ENCODE measurements at places on chromosomes 1 and 21. TPM values are rescaled to one million over a fixed set of nuclear protein-coding genes. Genes with fewer than 3 reads are reported as not detected.

OR14K1 gene
- total RNA-seq, result not detected

KISS1 gene
- total RNA-seq, result not detected

LAMC2 gene
- 0.16 TPM for total RNA-seq

ARMH1 gene
- 2.8 TPM for total RNA-seq

KIF26B gene
- total RNA-seq, result 31.7 TPM

DEPDC1 gene
- 4.2 TPM for total RNA-seq

TMEM200B gene
- total RNA-seq, result 0.94 TPM

IFI44 gene
- total RNA-seq, result 57.1 TPM

MYBPH gene
- not detected for total RNA-seq

CD1D gene
- total RNA-seq, result 1.6 TPM

SPRR2A gene
- not detected for total RNA-seq

SPAG17 gene
- total RNA-seq, result 0.78 TPM

IGSF9 gene
- 5.9 TPM for total RNA-seq

DNA sequence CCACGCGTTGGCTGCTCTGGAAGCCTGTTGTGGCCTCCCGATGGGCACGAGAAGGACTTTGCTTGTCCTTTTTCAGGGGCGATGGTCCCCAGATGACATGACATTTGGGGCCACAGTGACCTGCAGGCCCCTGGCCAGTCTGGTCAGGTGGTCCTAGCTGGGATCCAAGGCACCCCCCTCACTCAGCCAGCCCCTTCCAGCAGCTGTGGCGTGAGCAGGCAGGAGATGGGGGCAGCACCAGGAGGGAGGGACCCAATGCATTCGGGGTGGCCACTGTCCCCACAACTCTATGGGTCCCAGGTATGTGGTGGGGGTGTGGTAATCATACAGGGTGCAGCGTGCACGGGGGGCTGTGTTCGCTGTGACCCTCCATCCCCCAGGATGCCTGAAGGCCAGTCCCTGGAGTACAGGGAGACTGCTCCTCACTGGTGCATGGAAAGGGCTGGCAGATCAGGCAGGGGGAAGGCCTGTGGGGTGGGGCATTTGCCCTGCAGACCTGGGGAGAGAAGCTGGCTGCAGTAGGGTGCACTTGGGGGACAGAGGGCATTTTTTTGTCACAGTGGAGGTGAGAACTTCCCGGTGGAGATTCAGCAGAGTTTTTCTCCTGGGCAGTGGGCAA, 31.7 kb downstream of the WNT3A start:
- no peak for DNase-seq

DNA sequence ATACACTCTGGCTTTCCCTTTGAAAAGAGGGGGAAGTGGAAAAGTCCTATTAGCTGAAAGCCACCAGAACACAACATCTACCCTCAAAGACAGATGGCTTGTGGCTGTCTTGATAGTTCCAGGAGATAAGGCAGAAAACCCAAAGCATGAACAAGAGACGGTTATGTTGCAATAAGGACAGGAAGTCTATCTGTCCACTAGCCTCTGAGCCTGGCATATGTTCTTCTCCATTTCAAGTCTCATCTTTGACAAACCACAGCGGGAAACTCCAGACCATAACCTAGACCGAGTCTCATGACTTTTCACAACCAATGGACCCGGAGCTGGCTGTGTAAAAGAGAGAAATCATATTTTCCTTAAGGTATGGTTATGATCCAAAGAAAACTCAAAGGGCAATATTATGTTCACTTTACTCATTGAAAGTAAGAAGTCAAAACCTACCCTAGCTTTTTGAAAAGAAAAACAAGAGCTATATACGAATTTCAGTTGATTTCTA, 33.8 kb downstream of the DUSP10 start:
- DNase-seq, result no peak

DNA sequence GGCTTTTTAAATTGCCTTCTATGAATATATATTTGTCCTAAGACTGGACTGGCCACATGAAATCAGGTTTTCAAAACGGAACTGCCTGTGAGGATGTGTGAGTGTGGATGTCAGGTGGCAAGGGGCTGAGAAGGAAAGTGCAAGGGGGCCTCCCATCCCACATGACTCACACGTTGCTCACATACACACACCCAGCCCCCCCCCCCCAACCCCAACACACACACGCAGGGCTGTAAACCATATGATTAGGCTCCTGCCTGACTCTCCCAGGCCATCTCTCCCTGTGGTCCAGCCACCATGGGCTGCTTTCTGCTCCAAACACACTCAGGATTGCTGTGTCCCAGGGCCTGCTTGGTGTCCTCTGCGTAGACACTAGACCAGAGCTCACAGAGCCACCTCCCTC, 22.4 kb downstream of the DEGS1 start:
- no peak for DNase-seq

DNA sequence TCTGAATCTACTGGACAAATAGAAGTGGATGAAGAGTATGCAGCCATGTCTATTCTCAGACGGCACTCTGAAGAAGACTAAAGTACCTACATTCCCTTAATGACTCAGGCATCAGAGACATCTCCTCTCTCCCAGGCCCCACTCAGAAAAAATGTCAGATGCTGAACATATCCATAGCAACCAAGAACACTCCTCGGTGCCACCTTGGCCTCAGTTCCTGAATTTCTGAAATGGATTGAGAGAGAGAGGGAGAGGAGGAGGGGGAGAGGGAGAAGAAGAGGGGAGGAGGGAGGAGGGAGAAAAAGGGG, 16.0 kb upstream of the OVAAL start:
- no peak for DNase-seq

DNA sequence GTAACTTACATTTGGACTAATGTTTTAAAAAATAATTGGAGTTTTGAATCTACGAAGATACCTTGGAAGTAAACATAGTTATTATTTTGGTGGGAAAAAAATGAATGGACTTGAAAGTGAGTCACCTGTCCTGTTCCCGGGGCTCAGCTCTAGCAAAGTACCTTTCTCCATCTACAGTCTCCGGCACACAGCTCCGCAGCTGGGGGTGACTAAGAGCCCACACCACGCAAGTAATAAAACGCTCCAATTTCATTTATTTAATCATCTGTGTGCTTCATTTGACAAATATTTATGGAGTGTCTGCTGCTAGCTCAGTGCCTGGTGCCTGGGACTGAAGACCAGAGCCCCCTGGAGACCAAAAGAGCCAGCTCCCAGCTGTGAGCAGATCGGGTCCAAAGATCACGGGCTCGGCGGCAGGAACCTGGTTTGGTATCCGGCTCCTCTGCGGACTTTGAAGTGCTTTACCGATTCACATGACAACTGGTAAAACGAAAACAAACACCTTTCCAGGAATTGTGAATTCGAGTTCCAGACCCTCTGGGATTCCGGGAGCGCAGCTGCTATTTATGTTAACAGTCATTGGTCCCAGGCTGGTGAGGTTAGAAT, 1.7 kb upstream of the RIPK4 start:
- no peak for DNase-seq

- DNase-seq, result no peak
Observed at GRCh38 chr1:214471458-214471857, 79.9 kb downstream of the PTPN14 start.

DNA sequence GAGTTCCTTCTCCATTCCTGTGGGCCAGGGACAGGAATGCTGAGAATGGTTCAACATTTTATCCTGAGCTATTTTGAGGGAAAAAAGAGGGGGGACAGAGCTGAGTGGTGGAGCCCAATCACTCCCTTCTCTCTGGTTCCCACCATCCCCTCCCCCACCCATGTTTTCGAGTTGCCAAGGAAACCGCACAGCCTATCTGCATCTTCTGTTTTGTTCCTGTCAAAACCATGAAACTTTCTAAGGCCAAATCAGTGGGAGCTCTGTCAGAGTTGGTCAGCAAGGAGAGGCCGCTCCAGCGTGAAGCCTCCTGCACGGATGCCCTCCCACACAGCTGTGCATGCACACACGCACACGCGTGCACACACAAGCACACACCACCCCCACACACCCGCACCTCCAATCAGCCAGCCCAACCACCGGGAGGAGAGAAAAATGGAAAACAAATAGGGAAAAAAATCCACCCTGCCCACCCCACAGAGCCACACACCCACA, 54.5 kb upstream of the ATP2B4 start:
- no peak for DNase-seq

- no peak for DNase-seq
Observed at GRCh38 chr1:50779801-50780200, 180.3 kb downstream of the FAF1 start.

GRCh38 chr1:19877821-19878636, 4.2 kb upstream of the OTUD3 start:
- no peak for DNase-seq

- no peak for DNase-seq
Observed at GRCh38 chr1:39427912-39428311, 63.5 kb upstream of the BMP8A start.

DNA sequence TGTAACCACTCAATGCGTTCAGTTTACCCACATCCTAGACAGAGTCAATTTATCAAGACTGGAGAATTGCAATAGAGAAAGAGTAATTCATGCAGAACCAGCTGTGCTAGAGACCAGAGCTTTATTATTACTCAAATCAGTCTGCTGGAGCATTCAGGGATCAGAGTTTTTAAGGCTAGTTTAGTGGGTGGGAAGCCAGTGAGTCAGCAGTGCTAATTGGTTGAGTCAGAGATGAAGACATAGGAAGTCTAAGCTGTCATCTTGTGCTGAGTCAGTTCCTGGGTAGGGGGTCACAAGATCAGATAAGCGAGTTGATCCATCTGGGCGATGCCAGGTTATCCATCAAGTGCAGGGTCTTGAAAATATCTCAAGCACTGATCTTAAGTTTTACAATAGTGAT, 499.6 kb downstream of the MRPL39 start:
- DNase-seq, result no peak

DNA sequence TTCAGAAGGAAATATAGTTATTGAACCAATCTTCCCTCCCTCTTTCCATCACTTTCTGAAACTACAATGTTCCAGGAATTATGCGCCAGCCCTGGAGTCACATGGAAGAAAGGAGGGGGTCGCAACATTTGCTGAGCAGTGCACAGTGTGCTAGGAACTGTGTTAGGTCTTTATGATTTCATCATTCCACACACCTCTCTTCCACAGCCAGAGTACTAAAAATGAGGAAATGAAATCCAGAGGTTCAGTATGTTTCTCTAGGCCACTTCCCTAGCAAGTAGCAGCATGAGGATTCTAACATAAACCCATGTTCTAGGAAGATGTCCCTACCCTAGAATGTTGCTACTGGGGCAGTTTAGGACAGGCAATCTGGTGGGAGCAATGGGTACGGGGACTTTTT, 158.1 kb downstream of the SLC45A1 start:
- no peak for DNase-seq

- no peak for DNase-seq
Observed at GRCh38 chr1:178645157-178645807, 79.8 kb upstream of the RALGPS2 start.

GRCh38 chr1:46549697-46550681, 1.5 kb downstream of the KNCN start:
- DNase-seq, result peak; percentile 43

GRCh38 chr1:28127617-28128257, 39.3 kb upstream of the EYA3 start:
- no peak for DNase-seq

GRCh38 chr1:20074055-20074724, 4.2 kb downstream of the PLA2G5 start:
- DNase-seq, result no peak

DNA sequence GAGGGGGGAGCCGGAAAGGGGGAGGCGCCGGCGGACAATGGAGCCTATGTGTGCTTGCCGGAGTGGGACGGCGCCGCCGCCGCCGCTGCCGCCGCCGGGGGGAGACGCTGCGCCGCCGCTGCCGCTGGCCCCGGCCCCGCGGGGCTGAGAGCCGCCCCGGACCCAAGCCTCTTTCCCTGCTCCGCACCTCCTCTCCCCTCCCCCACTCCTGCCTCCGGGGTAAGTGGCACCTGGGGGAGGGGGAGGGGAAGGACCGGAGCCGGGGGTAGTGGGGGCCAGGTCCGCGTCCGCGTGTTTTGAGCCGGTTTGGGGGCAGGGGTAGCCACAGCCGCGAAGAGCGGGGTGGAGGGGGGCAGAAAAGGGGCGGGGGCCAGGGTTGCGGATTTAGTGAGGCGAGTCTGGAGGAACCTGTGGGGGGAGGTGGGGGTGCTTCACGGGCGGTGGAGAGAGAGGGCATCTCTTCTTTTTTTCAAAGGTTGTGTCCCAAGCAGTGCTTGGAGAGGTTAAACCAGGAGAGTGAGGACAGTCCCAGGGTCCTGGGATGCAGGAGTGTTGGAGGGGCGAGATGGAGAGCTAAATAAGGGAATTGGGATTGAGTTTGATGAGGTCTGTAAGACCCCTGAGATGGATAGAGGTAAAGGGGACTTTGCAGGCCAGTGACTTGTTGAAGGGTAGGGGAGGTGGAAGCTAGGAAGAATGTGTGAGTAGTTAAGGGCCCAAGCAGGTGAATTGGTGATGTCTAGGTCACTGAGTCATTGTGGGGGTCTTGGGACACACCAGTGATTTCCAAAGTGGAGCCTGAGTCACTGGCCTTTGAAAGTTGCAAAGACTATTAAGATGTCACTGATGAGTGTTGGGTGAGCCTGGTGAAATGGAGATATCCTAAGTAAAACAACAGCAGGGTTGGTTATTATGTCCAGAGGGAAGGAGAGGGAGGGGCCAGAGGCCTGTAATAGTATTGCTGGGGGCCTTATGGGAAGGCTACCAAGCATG, 59.1 kb downstream of the BCL9 start:
- no peak for DNase-seq

DNA sequence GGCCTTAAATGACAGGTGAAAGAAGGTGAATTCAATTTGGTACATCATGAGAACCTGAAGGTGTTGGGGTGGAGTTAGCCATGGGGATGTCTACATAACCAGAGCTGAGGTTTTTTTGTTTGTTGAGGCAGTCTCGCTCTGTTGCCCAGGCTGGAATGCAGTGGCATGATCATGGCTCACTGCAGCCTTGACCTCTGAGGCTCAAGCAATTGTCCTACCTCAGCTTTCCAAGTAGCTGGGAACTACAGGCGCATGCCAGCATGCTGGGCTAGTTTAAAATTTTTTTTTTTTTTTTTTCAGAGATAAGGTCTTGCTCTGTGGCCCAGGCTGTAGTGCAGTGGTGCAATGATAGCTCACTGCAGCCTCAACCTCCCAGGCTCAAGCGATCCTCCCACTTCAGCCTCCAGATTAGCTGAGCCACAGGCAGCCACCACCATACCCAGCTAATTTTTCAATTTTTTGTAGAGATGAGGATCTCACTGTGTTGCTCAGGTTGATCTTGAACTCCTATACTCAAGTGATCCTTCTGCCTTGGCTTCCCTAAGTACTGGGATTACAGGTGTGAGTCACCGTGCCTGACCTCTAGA, 1.9 kb upstream of the MPZ start:
- no peak for DNase-seq

GRCh38 chr1:7634546-7635240, 136.4 kb upstream of the VAMP3 start:
- no peak for DNase-seq

DNA sequence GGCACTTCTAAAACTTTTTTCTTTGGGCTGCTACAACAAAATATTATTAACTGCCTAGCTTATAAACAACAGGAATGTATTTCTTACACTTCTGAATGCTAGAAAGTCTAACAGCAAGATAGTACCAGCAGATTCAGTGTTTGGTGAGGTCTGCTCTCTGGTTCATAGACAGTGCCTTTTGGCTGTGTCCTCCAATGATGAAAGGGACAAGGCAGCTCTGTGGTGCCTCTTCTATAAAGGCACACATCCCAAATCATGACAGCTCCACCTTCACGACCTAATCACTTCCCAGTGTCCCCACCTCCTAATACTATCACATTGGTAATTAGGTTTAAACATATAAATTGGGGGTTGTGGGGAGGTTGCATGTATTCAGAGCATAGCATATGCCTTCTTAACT, 9.5 kb downstream of the CFH start:
- DNase-seq, result no peak

Data from occipital lobe (tissue), 3 donors.